ENCODE measurements at places on chromosomes 6 and 20.

GRCh38 chr6:148934961-148935360, 188.1 kb downstream of the UST start:
- DNase-seq = no peak

DNA sequence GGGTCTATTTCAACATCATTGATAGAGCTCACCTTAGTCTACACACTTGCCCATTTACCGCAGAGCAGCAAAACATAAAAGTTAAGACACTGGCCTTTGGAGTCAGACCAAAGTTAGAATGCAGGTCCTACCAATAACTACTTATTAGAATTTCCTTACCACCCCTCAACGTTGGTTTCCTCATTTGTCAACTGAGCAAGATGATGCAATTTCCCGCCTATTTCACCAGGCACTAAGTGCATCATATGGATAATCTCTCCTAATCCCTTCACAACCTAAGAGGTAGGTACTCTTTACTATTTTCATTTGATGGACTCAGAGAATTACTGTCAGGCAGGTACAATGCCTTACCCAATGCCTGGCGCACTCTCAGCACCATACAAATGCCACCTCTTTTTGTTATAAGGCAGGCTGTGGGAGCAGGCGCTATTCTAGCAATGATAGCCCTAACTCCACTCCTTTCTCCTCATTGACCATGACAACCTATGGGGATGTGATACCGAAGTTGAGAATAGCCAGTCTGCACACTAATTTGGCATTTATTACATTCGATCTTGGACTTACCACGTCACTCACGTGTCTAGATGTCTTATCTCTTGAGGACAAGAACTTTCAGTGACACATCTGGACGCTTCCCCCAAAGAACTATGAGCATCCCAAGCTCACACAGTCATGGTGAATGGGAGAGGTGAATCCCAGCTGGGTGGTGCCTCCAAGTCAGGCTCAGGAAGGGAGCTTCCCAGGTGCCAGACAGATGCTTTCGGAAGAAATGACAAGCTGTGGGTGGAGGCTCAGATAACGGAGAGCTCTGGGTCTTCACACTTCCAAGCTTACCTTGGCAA, 128.1 kb upstream of the STMND1 start:
- no peak for DNase-seq

GRCh38 chr6:47403056-47403455, 74.5 kb upstream of the CD2AP start:
- DNase-seq = no peak

DNA sequence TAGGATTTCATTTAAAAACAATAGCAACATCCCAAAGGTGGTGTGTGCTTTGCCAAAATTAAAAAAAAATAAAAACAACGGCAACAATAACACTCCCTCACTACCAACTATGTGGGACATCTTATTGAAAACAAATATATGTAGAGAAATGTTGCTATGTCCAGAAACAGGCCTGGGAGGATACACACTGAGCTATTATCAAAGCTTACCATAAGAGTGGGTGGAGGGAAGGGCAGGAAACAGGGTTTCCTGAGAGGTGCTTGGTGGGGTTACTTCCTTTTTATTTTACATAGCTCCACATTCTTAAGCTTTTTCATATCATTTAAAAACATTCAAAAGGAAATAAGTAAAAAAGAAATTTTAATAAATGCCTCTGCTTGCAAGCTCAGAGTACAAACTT, 150.0 kb upstream of the RIPOR2 start:
- peak; percentile 37 for DNase-seq

- DNase-seq = no peak
Measured at GRCh38 chr6:161407115-161407514, 133.3 kb upstream of the AGPAT4 start.

DNA sequence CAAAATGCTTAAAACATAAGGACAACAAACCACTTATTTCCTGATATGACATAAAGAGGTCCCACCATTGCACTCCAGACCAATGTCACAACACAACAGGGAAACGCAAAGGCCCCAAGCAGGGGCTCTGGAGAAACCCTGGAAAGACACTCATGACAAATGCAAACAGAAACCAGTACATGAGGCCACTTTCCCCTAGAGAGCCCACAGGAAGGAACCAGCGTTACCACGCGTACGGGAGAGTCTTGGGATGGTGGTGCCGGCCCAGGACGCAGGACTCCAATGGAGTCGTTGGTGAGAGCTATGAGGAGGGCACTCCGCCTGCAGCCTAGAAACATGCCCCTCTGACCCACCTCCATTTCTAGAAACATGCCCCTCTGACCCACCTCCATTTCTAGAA, 20.2 kb downstream of the GMEB2 start:
- DNase-seq = no peak

- no peak for DNase-seq
Measured at GRCh38 chr6:86683132-86683908, 254.0 kb upstream of the HTR1E start.

- no peak for DNase-seq
Measured at GRCh38 chr6:158242071-158242606, 70.1 kb upstream of the TULP4 start.

DNA sequence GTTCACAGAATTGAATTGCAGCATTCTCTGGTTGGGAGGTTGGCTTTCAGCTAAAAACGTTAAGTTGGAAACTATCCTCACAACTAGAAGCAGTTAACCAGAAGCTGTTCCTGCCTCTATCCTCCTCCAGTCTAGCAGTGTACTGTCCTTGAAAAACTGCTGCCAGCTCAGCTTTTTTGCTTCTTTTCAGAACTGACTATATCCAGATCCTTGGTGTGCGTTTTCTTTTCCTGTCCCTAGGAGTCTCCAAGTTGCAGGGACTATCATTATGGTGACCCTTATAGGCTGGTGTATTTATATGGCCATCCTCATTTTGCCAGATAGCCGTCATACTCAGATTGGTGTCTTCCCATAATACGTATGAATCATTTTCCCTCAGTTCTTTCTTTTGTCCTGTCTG, 5.5 kb downstream of the ITCH start:
- DNase-seq = no peak

DNA sequence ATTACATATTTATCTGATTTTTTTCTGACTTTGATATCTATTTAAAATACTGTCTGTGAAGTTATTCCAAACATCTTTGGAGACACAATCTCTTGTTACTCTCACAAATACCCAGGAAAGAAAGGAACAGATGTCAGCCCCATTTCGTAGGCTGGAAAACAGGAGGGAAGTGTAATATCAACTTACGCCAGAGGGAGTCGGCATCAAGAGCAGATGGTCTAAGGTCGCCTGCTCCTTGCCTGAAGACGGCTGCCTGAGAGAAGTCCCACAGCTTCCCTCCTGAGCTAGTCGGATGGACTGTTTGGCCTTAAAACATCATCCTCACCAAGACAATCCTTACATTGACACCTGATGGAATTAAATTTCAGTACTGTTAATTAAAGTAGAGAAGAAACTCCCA, 13.4 kb downstream of the CST7 start:
- DNase-seq = no peak

- DNase-seq = no peak
Measured at GRCh38 chr6:134535831-134536230, 217.9 kb upstream of the SGK1 start.

DNA sequence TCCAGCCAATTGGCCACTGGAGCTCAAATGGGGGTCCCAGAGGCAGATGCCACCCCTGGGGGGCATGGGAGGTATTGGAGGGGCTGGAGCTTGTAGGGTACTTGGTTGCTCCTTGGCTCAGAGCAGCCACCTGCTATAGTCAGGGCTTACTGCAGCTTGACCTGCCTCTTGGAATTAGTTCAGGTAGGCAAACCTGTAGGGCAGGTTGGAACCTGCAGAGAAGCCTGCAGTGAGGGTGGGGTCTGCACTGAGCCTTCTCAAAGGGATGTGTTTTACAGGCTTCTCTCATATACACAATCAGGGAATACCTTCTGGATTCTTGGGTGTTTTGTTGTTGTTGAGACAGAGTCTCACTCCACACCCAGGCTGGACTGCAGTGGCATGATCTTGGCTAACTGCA, 94.2 kb upstream of the MYL9 start:
- no peak for DNase-seq

DNA sequence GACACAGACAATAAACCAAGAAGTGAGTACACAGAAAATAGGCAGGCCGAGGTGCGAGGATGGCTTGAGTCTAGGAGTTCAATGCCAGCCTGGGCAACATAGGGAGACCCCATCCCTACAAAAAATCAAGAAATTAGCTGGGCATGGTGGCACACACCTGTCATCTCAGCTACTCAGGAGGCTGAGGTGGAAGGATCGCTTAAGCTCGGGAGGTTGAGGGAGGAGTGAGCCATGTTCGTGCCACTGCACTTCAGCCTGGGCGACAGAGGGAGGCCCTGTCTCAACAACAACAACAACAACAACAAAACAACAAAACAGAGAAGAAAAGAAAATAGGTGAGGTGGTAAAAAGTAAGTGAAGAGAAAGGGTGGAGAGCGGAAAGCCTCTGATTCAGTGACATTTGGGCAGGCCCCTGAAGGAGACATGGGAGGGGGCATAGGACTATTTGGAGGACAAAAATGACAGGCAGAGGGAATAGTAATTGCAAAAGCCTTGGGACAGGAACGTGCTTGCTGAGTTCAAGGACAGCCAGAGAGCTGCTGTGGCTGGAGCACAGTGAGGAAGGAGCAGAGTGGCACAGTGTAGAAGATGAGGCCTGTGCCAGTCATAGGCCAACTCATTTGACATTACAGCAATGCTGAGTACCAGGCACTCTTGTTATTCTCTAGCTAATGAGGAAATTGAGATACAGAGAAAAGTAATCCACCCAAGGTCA, 160.6 kb downstream of the VEGFA start:
- no peak for DNase-seq

DNA sequence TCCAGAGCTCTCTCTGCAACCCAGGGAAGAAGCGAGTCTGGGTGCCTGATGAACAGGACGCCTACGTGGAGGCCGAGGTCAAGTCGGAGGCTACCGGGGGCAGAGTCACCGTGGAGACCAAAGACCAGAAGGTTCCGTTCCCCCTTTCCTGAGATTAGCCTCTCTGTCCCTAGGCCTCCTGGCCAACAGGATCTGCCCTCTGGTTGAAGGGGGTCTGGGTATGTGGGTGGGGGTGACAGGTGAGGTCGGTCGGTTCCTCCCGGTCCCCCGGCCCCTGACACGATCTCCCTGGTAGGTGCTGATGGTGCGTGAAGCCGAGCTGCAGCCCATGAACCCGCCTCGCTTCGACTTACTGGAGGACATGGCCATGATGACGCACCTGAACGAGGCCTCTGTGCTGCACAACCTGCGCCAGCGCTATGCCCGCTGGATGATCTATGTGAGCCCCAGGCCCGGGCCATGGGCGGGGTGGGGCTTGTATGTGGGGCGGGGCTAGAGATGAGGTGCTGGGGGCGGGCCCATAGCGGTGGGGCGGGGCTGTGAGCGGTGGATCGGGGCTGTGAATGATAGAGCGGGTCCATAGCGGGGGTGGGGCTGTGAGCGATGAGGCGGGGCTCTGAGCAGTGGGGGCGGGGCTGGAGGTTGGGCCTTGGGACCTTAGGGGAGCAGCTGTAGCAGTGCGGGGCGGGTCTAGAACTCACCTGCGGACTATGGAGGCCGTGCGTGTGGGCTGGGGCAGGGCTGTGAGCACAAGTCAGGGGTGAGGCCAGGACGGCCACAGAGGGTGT, 23.9 kb downstream of the MYH7B start:
- no peak for DNase-seq

GRCh38 chr20:33725607-33726264, 5.6 kb upstream of the PXMP4 start:
- DNase-seq = no peak

DNA sequence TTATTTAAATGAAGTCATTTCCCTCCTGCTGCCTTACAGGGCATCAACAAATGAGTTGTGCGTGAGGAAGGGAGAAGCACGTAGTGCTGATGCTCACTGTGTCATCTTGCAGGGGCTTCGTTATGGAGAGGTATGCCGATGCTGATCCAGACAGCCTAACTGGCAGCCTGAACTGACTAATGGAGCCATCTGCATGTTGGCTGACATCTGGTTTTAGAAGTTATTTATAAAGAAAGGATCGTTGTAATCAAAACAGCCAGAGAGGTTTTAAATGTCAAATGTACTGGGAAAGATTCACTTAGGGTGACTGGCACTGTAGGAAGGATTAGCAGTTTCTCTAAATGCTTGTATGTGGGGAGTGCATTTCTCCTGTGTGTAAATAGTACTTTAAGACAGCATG, 54.6 kb downstream of the FARS2 start:
- no peak for DNase-seq

GRCh38 chr6:17580518-17581048, 19.5 kb upstream of the FAM8A1 start:
- no peak for DNase-seq

DNA sequence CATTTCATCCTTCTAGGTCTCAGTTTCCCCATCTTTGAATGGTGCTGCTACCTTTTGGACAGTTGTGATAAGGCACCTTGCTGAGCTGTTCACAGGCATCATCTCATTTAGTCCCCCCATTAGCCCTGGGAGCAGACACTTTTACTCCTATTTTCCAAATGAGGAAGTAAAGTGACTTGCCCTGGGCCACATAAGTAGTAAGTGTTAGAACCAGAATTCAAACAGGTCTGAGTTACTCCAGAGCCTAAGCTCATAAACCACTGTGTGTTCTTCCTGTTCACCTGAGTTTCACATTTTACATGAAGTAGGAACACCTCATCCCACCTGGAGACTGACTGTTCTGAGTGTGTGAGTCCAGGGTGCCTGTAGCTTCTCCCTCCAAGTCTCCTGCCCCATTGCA, 43.5 kb upstream of the EPB41L1 start:
- no peak for DNase-seq

DNA sequence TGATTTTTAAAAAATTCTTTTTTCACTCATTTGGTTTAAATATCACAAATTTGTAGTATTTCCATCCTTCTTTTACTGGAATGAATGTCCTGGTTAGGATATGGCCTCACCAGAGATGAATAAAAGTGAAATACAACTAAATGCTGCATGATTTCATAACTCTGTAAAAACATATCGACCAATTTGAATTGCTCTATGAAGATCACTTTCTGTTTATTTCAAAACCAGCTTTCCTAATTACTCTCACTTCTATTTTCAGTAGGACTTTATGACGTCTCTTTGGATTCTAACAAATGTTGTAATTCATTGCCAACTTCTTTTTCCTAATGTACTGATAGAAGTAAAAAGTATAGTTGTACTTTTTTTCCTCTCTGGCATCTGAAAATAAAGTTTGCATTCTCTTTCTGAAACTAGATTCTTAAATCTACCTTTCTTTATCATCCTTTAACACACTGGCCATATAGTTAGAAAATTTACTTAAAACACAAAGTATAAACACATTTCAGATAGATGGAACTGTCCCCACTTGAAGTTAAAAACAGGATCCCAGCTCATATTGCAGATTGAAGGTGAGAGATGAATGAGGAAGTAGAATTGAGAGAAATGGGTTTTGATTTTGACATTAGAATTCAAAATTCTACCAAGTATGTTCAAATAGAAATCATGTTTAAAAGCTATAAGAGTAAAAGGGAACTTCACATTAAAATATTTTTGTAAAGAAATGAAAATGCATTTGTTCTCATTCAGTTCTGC, 40.3 kb upstream of the IL20RA start:
- no peak for DNase-seq

DNA sequence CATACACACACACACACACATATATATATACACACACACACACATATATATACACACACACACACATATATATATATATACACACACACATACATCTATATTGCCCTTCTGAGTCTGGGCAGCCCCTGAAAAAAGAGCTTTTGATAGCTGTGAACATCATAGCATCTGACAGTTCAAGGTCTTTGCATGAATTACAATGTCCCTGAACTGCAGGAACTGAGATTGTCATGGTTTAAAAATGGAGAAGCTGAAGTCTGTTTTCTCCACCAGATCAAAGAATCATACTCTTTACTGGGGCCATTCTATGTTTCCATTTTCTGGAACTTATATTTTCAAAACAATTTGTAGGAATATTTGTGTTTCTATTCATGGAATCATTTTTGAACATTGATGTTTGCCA, 189.8 kb downstream of the ZDHHC14 start:
- no peak for DNase-seq

GRCh38 chr20:36070451-36070850, 84.1 kb upstream of the EPB41L1 start:
- DNase-seq = no peak
